ENCODE measurements at places on chromosomes 7 and 10.
A peak's percentile ranks its signal among the peaks of the same experiment; 100 is the strongest.

DNA sequence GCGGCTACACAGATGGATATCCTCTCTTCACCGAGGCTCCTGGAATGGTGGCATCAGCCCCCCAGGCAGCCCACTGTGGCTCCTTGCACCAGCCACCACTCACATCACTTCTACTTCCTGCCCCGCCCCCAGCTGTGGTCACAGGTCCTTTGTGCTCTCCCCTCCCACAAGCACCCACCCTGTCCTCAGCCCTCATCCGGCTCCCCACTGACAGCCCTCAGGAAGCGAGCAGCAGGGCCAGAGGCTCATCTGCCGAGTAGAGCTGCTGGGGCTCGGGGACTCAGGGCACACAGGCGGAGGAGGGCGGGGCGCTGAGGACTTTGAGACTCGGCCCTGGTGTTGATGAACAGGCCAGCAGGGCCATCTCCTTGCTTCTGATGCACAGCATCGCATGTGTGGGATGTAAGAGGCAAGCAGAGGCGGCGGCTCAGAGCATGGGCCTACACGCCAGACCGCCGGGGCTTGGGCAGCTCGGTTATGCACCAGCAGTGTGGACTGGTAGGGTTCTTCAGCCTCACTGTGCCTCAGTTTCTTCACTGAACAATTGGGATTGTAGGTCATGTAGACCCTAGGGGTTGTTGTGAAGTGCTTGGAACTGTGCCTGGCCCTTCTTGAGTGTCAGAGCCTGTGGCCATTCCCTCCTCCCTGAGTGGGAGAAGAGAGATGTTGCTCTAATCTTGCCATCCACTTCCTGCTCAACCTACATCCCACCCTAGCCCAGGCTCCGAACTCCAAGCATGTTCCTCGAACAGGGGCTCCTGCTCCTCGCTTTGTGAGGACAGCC is at the start of gene PRF1:
Gene PRF1, minus strand, starts transcription at position 77 of the 784 bp plus-strand sequence. CDS start 1,839 bp downstream, outside the sequence.
- DNase-seq: no peak

GRCh38 chr7:82851121-82851520 is 311.6 kb downstream of the PCLO start:
- no peak for DNase-seq

GRCh38 chr7:74606101-74606908 is 51.2 kb upstream of the GTF2I start:
- peak; percentile 61 for DNase-seq

- DNase-seq: no peak
Observed at GRCh38 chr10:59434463-59435321, 72.3 kb upstream of the FAM13C start.

GRCh38 chr10:74008212-74008731 is 10.4 kb downstream of the VCL start:
- DNase-seq: no peak

- no peak for DNase-seq
Observed at GRCh38 chr10:75967491-75967890, 536.1 kb downstream of the LRMDA start.

GRCh38 chr7:12802070-12802469 is 114.6 kb downstream of the ARL4A start:
- DNase-seq: peak; percentile 38

- no peak for DNase-seq
Observed at GRCh38 chr7:29414216-29414615, 149.4 kb upstream of the PRR15 start.

DNA sequence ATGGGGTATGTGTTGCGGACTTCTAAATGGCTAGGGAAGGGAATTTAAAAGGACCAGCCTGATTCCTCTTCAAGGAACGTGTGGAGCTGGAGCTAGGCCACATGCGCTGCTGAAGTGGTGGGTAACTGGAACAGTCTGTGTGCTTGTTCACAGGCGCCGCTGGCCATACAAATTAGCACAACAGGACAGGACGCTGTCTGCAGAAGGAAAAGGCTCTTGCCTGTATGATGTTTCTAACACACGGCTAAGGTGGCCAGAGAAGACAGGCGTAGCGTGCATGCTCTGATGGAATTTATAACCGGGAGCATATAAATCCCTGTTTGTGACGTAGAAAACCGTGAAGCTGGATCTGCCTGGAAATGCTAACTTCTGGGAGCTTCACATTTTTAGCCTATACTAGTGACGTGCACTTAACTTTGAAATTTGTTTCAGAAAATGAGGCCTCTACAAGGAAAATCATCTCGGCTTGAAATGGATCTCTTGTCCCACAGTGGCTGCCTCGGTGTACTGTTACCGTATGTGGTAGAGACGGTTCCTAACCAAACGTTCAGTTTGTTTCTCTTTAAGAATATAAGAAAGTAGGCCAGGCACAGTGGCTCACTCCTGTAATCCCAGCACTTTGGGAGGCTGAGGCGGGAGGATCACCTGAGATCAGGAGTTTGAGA is 569.4 kb downstream of the PTPRN2 start:
- no peak for DNase-seq

- no peak for DNase-seq
Observed at GRCh38 chr7:135756191-135756590, 7.6 kb upstream of the FAM180A start.

- no peak for DNase-seq
Observed at GRCh38 chr10:34462056-34462455, 353.0 kb downstream of the PARD3 start.

DNA sequence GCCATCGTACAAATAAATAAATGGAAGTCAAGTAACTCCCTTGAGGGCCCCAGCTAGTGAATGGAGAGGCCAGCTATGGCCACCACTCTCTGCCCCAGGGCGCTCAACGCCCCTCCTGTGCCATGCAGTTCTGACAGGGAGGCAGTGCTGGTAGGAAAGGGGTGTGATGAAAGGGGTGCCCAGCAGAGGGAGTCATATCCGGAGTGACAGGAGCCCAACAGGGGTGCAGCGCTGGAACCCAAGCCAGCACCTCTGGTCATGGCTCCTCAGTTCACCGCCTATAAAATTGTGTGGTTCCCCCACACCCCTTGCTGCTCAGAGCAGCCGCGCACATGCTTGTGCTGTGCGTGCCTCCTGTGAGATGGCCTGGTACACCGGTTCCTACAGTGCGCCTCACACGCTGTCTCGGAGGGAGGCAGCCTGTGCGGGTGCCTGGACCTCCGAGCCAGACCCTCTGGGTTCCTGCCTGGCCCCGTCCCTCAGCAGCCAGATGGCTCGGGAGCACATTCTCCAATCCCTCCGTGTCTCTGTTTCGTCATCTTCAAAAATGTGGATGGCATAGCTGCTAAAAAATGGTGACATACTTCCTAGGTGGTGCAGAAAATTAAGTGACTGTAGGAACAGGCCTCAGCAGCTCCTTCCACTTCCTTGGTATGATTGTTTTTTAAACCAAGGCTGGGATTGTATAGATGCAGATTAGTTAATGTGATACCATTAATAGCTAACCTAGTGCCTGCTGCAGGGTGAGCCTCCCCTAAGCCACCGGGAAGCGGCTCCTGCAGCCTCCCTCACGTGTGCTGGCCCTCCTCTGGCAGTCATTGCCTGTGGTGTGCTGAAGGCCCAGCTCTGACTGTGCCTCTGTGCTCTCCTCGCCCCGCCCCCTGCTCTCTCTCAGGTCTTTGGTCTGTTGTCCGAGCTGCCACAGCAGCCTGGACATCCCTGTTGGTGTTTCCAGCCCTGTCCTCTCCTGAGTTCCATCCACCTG is 125.8 kb downstream of the EGFR start:
- no peak for DNase-seq

- no peak for DNase-seq
Observed at GRCh38 chr10:11742779-11743298, 657 bp downstream of the ECHDC3 start.

GRCh38 chr10:78223088-78223487 is 189.4 kb downstream of the RPS24 start:
- DNase-seq: no peak

DNA sequence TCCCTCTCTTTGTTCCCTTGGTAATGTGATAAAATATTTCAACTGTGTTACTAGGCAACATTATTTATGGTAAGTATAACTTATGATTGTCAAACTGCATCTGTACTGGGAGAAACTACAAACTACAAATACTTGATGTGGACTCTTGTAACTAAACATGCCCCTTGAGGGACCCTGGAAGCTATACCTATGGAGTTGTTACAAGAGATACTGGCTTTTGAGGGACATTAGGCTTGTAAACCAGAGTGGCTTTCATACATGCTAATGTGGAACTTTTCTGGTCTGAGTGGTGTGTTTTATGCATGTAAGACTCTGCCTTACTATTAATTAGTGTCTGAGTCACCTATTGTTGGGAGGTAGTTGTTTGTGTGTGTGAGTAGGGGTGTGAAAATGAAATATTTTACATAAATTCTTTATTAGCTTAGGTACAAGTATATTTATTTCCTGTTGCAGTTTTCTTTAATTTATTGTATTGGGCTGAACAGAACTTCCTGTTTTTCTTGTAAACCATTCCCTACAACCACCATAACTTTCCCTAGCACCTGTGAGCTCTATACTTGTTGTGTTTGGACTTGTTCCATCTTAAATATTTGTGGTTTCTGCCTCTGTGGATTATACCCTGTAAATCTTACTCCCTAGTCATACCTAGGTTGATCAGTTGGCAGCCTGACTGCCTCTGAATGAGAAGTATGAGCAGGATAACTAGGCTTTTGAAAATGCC is 49.8 kb downstream of the STK31 start:
- no peak for DNase-seq

DNA sequence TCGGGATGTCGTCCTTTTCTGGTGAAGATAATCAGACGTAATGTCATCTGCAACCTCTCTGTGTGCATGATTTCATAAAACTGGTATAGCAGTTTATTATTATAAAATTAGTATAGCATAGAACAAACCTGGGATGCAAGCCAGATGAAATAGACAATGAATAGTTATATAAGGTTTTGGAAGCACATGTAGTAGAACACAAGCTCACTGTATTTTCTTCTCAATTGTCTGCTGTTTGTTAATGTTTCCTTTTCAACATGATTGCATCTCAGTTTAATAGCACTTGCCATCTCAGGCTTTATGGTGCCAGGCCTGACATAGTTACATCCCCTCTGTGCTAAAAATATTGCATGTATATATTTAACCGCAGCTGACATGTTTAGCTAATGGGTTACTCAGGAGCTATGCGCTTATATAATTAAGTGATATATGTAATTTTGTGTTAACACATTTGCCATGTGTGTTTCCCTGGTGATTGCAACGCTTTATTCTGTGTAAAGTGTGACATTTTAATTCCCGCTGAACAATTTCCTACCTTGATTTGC is 132.7 kb downstream of the ARID5B start:
- no peak for DNase-seq

- no peak for DNase-seq
Observed at GRCh38 chr7:42606193-42606905, 305.5 kb downstream of the C7orf25 start.

GRCh38 chr10:72056932-72057751 is 31.2 kb downstream of the SPOCK2 start:
- DNase-seq: no peak

GRCh38 chr7:16741676-16742075 is 11.9 kb upstream of the TSPAN13 start:
- DNase-seq: no peak

DNA sequence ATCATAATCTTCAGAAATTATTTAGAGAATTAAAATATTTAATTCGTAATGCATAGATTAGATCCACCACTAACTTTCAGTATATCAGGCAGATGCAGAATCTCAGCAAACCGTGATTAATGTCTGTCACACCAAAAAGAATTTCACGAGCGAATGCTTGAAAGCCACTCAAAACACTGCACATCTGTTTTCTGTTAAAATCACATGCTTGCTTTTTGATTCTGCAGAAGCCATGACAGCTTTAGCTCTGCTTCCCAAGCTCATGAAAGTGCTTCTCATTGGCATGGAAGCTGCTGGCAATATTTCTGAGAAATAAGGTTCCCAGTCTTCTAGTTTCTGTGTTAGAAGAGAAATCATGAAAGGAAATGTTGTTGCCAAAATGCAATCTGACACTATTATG is 837.8 kb upstream of the LRRN3 start:
- DNase-seq: peak; percentile 4

GRCh38 chr10:17354781-17355180 is 99.6 kb downstream of the ST8SIA6 start:
- DNase-seq: no peak

GRCh38 chr10:117163061-117163953 is 25.2 kb upstream of the VAX1 start:
- peak; percentile 41 for DNase-seq

DNA sequence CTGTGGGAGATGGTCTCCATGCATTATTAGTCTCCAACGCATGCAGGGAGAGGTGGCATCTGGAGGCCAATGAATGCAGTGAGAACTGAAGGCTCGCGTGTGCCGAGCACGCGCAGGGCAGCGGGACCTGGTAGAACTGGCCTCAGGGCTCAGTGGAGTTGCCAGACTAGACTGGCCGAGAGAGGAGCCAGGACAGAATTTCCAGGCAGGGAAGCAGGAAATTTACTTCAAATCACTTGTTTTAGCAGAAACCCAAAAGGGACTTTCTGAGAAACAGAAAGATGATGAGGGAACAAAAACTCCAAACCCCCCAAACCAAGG is 311.0 kb upstream of the IMMP2L start:
- DNase-seq: no peak

DNA sequence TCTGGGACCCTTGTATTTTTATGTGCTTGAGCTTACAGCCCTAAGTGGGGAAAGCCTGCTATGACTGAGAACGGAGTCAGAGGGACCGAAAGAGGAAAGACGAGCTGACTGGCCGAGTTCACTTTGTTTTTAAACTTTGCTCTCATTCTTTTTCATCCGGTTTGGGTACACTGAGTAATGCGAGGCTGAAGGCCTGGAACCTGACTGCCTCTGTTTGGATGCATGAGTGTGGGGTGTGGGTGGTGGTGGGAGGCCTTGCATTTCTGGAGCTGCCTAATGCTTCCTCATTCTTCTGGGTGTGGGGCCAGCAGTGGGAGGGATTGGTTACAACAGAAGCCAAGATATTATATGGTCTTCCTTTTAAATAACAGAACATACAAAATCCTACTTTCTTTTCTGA is 155.5 kb downstream of the BUB3 start:
- no peak for DNase-seq

DNA sequence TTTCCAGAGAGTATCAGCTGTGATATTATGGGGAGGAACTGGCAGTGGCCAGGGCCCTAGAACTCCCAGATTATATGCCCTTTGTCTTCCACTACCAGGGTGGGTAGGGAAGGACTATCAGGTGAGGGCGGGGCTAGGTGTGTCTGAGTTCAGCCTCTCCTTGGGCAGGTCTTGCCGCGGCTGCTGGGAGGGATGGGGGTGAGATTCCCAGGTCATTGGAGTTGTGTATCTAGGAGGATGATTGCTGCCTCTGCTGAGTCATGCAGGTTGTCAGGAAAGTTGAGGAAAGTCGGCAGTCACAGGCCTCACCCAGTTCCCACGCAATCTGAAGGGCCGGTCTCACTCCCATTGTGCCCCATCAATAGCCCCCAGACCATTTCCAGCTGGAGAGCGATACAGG is 185.2 kb downstream of the DKK1 start:
- DNase-seq: peak; percentile 8

DNA sequence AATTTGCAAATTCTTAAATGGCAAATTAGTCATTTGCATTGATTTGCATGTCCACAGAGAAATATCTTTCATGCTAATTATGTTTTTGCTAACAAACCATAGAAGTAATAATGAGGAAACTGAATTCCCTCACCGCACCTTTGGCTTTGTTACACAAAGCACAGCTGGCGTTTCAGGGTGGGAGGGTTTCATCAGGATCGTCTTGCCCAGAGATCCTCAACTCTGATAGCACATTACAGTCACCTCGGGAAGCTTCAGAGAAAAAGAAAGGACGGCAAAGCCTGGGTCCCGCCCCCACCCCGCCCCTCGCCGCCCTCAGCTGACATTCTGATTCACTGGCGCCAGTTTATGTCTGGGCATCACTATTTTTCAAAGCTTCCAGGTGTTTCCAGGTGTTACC is 119.4 kb downstream of the PTPRN2 start:
- DNase-seq: no peak

All from hepatocyte (in vitro differentiated cells).